GM19239 (cell line): ENCODE measurements at places on chromosomes 12 and 14.

- DNase-seq, result peak; percentile 32
Observed at GRCh38 chr12:59808317-59808910, 212.6 kb downstream of the SLC16A7 start.

DNA sequence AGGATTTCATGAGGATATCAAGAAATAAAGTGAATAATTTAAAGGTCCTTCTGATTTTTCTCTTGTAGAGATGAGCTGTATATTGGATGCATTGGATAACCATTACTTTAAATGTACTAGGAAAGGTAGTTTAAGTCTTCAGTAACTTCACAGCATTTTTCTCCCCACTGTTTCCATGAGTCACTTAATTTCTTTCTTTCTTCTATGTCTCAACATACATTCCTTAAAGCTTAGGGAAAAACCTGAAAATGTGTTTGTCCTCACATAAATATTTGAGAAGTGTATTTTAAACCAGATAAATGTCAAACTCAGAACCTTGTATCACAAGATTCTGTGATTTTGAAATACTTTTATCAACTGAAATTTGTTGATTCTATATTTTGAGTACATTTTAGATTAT is 1970.2 kb upstream of the FLRT2 start:
- no peak for DNase-seq

GRCh38 chr12:26736563-26737486 is 96.2 kb downstream of the ITPR2 start:
- no peak for DNase-seq

- no peak for DNase-seq
Observed at GRCh38 chr14:75084513-75084912, 15.1 kb downstream of the ZC2HC1C start.

- no peak for DNase-seq
Observed at GRCh38 chr12:65944637-65945036, 120.4 kb downstream of the HMGA2 start.

DNA sequence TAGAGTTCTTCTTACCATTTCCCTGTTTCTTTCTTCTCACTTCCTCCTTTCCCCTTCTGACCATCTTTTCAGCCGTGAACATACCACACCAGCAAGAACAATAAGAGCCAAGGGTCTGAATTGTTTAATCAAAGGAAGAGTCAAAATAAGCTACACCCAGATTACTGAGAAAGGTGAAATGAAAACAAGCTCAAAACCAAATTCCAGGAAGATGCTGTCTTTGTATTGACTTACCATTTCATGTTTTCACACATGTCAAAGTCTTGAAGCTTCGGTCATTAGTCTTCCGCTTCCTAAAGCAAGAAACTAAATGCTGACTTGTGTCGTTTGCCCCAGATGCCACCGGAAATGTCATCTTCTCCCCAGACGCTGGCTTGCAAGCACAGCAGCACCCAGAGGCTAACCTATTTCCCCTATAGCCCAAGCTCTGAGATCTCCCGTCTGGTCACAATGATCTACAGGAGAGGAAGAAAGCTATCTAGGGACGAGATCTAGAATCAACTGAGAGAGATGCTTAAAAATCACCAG is 136.5 kb upstream of the AMIGO2 start:
- peak; percentile 36 for DNase-seq

DNA sequence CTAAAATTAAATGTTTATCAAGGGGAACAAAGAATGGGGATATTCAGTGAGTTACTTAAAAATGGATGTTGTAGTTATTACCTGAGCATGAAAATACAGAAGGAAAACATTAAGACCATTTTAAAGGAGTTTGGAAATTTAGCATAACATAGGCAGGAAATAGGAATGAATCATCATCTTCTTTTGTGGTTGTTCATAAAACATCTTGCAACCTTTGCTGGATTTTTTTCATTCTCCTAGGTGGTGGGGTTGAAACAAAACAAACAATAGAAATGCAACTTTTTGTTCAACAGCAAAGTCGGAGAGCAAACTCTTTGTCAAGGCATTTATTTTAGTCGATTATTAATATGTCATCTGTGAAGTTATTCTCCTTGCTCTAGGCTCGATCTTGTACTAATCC is 275.1 kb downstream of the IPO8 start:
- no peak for DNase-seq

GRCh38 chr12:122081697-122082221 is 3.2 kb downstream of the MLXIP start:
- peak; percentile 77 for DNase-seq

DNA sequence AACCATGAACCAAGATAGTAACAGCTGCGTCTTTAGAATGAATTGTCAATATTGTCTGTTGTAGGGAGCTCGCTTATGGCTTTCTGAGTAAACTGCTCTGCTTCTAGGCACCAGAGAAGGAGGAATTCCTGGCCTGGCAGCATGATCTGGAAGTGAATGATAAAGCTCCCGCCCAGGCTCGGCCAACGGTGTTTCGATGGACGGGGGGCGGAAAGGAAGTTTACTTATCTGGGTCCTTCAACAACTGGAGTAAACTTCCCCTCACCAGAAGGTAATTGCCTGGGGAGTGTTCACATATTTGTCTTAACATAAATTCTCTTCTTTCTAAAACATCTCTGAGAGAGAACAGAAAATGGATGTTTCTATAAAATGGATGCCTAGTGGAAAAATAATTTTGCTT is 4.3 kb downstream of the PRKAB1 start:
- no peak for DNase-seq

DNA sequence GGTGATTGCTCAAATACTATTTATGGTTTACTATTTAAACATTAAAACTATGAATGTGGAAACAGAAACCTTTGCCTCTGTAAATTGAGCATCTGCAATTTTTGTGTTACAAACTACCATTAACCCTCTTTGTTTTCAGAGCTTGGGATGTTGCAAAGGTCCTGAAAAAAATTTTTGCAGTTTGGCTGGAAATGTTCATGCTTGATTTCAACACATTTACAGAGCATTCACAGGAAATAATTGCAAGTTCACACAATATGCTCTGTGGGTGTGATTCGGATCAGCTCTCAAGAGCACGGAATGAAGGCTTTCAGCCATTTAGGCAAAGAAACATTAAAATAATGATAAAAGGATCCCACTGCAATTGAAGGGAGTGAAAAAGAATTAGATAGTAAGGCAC is 232.9 kb downstream of the ATP23 start:
- no peak for DNase-seq

- DNase-seq, result no peak
Observed at GRCh38 chr12:32102234-32102633, 4.4 kb upstream of the BICD1 start.

DNA sequence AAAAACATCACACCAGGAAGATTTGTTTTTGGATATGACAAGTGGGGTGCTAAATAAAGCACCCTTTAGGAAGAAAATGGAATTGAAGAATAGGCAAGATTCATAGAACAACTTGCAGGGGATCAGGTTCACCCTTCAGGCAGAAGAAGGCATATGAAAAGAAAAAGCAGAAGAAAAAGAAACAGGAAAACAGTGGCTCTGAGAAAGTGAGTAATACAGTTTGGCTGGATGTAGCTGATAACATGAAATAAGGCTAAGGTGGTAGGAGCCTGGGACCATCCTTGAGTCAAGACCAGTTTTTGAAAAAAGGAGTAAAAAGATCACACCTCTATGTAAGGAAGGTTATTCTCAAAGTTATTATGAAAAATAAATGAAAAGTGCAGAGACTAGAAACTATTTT is 42.4 kb downstream of the TRIP11 start:
- DNase-seq, result no peak

DNA sequence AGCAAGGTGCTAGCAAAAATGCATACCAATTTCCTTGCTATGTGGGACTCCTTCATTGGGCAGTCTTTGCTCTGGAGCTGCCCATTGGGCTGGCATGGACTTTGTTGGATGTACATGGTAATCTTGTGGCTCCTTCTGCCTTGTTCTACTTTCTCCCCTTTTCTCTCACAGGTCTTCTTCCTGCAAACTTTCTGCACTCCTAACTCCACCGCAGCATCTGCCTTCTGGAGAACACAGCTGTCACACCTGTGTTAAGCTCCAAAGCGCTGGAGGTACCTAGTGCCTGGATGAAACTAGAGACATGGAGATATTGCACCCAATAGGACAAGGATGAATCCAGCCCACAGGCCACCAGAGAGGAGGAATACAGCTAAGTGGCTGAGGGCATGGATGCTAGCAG is 60.7 kb upstream of the CCND2 start:
- no peak for DNase-seq

DNA sequence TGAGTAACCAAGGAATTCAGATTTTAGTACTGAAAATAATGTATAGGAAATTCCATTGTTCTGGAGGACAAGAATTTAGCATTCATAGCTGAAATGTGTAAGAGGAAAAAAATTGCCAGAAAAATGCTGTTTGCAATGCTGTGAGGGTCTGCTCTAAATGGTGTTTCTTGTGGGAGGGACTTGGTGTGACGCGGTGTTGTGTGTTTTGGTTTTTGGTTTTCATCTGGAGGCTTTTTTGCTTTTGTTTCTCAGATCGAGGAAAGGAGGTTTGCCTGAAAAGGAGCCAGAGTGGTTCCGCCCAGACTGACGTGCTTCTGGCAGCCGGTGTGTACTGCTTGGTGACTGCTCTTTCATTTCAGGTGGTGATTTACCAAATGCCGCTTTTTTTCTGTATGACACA is 211.8 kb upstream of the HMGA2 start:
- DNase-seq, result no peak

DNA sequence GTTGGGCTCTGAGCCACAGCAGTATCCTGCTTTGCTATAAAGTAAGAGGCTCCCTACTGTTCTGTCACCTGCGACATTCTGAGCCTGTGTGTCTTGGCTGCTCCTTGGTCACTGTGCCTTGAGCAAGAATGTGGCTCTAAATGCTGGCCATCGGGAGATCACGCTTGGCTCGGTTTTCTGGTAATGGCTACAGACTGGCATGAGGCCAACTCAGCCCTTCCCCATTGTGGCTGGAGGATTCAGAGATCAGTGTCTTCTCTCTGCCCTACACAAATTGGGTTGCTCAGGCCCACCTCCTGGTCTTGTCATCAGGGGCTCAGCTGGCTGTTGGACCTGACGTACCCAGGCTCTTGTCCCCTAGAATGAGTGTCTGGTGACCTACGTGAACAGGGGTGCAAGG is 94.5 kb downstream of the PLXNC1 start:
- DNase-seq, result no peak

DNA sequence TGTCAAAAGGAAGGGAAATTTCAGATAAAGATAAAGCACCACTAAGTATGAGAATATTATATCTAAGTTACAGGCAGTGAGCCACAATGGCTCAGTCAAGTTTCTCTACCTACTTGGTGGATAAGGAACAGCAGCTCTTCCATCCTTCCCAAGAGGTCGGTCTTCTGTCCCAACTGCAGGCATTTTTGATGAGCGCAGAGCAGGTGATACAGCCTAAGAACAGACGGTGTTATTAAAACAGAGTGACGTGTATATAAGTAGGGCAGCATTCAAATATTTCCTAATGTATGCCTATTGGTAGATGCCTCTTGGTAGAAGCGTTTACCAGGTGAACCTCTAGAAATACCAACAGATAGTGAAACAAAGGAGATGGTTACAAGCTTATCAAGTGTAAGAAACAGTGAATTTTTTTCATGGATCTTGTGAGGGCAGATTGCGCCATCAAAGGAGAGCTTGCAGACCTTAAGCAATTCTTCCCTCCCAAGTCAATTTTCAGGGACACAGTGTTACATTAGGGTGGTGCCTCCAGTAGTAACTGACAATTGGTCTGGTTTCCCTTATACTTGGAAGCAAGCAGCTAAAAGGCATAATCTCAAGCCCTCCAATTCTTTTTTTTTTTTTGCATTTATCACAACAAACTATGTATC is 274.5 kb downstream of the MED13L start:
- DNase-seq, result no peak

GRCh38 chr12:83214185-83214584 is 527.5 kb downstream of the TMTC2 start:
- no peak for DNase-seq

DNA sequence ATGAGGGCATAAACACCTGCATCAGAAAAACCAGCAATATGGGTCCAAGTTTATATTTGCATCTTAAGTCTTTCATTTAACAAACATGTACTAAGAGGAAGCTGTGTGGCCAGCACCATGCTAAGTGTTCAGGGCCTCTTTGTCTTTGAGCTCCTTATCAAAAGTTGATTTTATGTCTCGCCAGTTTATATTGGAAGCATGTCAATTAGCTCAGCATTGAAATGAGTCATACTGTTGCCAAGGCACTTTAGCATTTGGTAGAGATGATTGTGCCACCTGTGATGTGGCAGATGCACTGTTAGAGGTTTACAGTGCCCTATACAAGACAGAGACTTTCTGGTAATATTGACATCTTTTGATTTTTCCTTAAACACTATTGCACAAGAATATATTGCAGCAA is 68.5 kb downstream of the BHLHE41 start:
- no peak for DNase-seq

DNA sequence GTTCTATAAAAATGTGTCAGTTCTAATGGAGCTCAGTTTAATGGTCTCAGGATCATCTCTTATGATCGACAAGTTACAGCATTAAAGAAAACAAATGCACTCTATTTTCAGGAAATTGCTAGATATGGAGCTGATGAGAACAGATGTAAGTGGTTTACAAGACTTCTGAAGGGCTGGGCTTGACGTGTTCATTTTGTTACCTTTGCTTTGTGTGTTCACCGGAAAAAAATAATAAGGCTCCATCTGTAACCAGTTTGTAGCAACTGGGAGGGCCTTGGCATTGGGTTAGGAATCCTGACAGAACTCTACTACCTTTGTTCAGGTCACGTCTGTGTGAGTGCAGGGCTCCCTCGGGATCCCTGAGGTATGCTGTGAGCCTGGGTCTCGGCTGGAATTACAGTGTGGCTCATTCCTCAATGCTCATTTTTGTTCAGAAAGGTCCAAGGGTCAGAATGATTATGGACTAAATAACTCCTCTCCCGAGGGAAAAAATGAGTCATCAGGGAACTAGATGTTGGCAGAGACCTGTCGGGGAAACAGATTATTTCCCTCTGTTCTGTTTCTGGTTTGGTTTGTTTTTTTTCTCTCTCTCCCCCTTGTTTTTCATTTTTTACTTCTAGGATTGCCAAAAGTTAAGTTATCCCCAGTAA is 158.0 kb downstream of the SLC5A8 start:
- no peak for DNase-seq

DNA sequence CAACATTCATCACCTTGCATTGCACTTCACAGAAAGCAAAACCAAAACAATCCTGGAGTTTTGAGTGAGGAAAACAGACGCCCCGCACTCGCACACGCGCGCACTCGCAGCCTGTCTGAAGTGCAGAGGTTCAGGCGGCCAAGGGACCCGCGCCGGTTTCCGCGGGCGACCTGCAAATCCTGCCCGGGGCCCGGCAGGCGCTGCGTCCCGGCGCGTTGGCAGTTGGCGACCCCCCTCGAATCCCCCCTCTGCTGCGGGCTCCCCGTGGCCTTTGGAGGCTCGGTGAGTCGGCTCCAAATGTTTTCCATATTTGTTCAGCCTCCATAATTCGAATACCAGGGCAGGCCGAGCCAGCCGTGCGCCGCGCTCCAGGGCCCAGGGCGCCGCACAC is at the start of gene SSPN:
SSPN (plus strand) TSS at position 324 of the 391 bp plus-strand sequence. CDS start 100 bp downstream, outside the sequence.
- no peak for DNase-seq
